Stimulated activated CD4-positive, alpha-beta T cell treated with anti-CD3 and anti-CD28 coated beads, Interleukin-1b, Interleukin-23, amount 100 ng/mL, for 48 hours (primary cell): ENCODE measurements at places on chromosomes 5 and 9.
A peak's percentile ranks its signal among the peaks of the same experiment; 100 is the strongest.

GRCh38 chr5:80255811-80256712 is at the start of gene SERINC5:
SERINC5 (minus strand) TSS chr5:80256048; CDS start chr5:80255922, 126 bp downstream.
- DNase-seq = peak; percentile 86

DNA sequence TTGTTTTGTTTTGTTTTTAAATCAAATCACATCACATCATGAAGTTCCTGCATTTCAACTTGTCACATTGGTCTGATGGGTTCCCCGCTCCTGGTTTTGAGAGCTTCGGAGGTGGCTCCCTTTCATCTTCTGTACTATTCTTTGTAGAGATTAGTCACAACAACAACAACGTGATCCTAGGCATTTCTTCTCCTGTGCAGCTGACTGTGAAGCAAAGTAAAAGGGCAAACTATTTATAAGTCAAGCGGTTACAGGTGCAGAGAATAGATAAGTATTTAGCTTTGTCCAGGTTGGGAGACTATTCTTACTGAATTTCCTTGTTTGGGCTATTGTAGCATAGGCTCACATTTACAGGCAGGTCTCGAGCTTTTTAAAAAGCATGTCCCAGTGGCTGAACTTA is 197.7 kb upstream of the CDKN2B start:
- DNase-seq = no peak

- DNase-seq = no peak
Measured at GRCh38 chr5:2633992-2634391, 117.5 kb downstream of the IRX2 start.

- no peak for DNase-seq
Measured at GRCh38 chr5:125559296-125559695, 812.9 kb upstream of the ZNF608 start.

- DNase-seq = no peak
Measured at GRCh38 chr9:118091226-118091625, 387.0 kb downstream of the TLR4 start.

- DNase-seq = no peak
Measured at GRCh38 chr9:96457266-96457665, 7.3 kb downstream of the HABP4 start.

GRCh38 chr5:167902298-167902697 is 389.1 kb upstream of the WWC1 start:
- DNase-seq = no peak

GRCh38 chr9:34568774-34569173 is 20.8 kb downstream of the CNTFR start:
- DNase-seq = no peak

DNA sequence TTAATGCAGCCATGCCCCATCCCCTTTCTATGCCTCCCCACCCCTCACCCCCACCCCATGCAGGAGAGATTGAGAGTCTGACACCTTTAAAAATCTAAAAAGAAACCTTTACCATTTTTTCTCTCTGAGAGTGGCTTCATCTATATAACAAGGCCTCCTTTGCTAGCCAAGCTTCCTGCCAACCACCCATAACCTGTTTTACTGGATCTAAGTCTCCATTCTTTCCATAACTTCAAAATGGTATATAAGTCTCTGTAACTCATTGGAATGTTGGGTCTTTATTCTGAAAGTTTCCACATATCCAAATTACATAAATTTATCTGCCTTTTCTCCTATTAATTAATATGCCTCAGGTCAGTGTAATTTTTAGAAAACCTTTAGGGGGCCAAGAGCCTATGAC is 1174.0 kb downstream of the MAT2B start:
- no peak for DNase-seq

DNA sequence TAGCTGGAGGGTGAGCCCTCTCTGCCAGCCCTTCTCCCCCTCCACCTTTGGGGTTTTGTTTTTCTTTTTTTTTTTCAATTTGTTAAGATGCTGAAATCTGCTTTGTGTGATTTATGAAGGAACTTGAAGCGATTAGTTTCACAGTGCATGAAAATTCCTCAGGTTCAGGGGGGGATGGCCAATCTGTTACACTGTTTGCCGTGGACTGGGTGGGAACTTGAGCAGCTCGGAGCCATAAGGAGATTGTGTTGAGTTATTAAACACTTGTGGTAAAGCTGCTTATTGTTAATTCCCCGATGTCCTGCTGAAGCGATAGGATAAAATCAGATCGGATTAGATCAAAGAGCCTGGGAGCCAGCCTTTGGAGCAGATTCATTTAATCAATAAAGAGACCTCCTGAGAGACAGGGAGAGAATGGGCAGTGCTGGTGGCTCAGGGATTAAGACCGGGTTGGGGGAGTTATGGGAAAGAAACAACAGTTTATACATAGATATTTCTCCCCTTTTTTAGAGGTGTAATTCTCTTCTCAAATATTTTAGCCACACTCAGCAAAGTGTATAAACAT is 105.8 kb upstream of the SPATA31D4 start:
- no peak for DNase-seq

- DNase-seq = no peak
Measured at GRCh38 chr5:135234666-135235401, 164.2 kb downstream of the MACROH2A1 start.

- DNase-seq = peak; percentile 27
Measured at GRCh38 chr5:140131967-140132409, 6.3 kb downstream of the IGIP start.

DNA sequence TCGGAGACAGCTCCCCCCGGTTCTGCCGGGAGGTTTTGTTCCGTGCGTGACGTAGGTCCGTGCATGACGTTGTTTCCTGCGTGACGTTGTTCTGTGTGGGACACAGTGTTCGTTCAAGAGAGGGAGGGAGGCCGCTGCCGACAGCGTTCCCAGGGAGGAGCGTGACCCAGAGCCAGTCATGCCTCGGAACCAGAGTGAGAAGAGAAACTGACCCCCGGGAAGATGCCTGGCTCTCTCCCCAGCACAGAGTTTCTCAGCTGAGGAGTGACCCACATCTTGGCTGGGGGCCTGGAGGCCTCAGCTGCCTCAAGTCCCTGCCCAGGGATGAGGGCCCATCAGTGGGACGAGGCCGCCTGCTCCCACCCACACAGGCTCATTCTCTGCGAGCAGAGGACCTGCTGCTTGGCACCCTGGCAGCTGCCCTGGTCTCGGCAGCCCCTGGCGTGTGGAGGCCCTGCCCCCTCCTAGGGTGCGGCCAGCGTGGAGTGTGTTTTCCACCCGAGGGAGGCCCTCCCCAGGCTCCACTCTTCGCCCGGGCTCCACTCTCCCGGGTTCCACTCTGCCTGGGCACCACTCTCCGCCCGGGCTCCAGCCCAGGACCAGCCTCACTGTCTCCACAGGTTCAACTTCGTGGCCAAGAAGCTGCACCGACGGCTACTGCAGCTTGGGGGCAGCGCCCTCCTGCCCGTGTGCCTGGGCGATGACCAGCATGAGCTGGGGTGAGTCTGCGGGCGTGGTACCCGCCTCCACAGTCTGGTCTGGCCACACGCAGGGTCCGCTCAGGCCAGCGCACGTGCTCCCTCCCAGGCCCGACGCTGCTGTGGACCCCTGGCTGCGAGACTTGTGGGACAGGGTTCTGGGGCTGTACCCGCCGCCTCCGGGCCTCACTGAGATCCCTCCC is 7.9 kb downstream of the NDOR1 start:
- DNase-seq = no peak

- no peak for DNase-seq
Measured at GRCh38 chr9:136799079-136799853, 3.1 kb downstream of the CCDC183 start.

DNA sequence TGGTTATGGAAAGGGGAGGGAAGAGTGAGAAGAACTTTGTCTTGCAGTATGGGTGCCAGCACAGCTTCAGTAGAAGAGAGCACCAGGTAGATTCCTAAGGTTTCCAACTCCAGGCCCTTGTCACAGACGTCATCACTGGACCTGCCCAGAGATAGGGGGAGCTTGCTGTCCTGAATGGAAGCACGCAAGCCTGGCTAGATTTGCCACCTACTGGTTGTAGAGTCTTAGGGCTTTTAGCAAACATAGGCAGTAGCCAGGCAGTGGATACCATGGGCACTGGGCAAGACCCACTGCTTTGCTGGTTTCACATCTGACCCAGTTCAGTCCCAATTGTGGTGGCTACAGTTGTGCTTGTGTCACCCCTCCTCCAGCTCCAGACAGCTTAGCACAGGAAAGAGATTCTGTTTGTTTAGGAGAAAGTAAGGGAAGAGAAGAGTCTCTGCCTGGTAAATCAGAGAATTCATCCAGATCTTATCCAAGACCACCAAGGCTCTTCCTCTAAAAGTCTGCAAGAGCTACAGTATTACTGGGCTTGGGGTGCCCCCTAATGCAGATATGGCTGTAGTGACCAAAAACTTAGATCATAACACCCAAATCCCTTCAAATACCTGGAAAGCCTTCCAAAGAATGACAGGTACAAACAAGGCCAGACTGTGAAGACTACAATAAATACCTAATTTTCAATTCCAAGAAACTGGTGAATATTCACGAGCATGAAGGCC is 158.9 kb downstream of the HINT1 start:
- DNase-seq = no peak
